ENCODE measurements at places on chromosomes 5 and 9.

DNA sequence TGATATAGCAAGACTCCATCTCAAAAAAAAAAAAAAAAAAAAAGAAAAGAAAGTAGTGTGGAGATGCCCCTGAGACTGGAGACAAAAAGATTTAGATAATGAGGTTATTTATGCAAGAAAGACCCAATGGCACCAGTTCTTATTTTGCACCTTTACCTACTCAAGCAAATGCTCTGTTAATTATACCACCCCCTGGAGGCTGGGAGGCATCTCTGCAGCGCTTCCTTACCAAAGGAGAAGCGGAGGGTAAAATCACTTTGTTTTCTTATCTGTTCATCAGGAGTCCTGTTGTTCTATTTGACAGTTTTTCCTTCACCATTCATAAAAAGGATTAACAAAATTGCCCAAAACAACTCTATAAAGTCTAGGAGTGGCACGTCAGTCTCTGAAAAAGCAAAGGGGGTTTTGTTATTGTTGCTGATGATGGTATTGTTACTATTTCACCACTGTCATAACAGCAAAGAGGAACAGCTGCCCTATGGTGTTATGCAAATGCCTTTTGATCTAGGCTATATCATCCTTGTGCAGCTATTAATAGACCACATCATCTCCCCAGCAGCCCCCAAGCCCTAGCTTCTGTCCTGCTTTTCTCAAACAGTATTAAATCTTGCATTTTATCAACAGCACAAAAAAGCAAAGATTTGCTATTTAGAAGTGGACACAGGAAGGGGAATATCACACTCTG lies 174.0 kb downstream of the PALM2AKAP2 start:
- no peak for DNase-seq

DNA sequence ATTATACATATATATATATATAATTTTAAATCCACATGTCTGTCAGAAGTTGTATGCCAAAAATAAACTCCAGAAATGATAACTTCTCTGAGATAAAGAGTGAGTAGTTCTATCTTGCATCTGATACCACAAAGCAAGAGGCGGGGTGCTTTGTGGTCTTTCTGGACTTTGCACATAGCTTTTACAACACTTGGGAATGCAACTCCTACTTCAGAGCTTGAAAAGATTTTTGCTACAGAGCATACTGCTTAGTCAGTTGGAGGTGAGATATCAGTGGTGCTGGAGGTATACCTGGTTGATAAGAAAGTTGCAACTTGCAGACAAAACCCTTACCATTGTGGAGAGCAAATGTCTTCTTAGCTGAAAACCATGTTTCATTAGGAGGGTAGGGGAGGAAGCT lies 1384.5 kb upstream of the NUDT12 start:
- no peak for DNase-seq

DNA sequence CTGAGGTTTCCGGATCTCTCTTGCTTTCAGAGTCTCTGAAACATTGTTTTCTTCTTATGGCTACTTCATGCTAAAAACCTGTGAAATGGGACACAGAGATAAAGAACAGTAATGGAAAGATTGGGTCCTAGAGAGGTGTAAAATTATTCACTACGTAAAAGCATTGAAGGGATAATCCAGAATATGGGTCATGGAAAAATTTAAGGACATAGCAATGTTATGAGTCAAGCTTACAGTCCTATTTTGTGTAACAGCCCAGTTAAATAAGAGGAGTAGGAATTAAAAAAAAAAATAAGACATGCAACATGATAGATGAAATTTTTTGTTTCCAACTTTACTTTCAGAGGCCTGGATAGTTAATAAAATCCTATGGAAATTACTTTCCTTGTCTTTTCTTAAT lies 61.9 kb upstream of the ELL2 start:
- DNase-seq: peak; percentile 66

DNA sequence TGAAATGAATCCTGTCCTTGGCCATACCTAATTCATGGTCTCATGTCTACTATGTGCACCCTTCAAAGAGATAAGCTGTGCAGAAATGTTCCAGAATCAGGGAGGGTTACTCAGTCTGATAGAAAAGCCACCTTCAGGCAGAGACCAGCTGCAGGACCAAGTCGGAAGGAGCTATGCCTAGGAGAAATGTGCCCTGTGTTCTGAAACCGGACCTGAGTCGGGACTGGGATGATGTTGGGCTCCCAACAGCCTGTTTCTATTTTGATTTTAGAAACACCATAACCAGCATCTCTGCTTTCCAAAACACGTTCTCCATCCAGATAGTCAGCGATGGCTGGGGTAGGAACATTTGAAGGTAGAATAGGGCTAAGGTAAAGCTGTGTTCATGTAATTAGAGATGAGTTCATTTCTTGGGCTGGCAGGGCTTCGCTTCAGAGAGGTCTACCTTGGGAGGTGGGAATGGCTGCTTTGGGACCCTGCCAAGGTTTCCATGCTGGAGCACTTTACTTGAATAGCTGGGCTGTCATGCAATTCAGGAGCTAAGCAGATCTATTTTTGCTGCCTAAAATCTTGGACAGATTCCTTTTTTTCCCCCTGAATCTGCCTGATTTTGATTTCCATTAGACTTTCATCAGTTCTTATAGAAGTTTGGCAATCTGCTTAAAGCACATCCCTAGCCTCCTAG lies 2.8 kb downstream of the ADCY2 start:
- DNase-seq: no peak

DNA sequence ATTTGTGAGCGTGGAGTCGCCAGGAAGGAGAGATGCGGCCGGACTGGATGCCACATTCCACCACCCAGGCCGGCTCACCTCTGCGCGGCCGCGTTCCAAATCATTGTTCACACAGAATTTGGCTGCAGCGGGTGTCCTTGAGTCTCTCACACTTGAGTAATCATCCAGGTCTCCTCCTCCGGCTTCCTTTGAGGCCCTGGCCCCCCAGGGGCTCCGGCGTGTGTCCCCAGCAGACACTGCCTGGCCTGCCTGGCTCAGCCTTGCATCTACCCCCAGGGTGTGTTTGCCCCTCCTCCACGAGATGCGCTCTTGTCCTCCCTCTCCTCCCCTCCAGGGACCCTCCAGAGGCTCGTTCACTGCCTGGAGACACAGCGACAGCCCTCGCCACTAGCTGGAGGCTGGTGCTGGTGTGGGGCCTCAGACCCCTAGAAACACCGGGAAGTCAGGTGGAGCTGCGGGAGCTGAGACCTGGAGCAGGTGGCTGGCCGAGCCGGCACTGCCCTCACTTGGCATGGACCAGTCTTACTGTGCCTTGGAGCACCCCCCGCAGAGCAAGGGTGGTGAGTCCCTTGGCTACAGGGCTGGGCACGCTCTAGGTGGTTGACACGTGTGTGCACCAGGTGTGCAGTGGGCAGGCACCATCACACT lies 7.0 kb upstream of the SLC9A3 start:
- no peak for DNase-seq

- no peak for DNase-seq
Observed at GRCh38 chr5:3330442-3330841, 265.2 kb upstream of the IRX1 start.

GRCh38 chr9:99513441-99514112 lies 291.5 kb downstream of the SEC61B start:
- no peak for DNase-seq

DNA sequence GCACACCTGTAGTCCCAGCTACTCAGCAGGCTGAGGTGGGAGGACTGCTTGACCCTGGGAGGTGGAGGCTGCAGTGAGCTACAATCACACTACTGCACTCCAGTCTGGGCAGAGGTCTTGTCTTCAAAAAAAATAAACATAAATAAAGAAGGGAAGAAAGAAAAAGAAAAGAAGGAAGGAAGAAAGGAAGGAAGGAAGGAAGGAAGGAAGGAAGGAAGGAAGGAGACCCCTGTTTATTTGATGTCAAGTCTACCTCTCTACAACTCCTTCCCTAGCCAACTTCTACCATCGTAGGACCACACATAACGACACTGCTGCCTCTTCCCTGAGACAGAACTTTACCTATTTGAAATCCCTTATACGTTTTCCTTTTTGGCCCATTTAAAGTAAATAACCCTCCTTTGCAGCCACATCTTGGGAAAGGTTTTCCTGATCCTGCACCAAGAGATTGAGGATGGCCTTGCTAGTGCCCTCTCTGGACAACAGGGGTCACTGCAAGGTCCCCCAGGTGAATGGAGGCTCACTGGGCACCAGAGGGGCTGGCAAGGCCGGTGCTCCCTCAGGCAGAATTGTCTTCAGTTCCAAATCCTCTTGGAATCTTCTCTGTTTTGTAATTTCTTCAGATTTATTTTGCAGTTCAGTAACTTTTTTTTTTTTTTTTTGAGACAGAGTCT lies 10.5 kb downstream of the RPS14 start:
- DNase-seq: no peak

- peak; percentile 17 for DNase-seq
Observed at GRCh38 chr5:99543841-99544240, 615.0 kb upstream of the CHD1 start.

DNA sequence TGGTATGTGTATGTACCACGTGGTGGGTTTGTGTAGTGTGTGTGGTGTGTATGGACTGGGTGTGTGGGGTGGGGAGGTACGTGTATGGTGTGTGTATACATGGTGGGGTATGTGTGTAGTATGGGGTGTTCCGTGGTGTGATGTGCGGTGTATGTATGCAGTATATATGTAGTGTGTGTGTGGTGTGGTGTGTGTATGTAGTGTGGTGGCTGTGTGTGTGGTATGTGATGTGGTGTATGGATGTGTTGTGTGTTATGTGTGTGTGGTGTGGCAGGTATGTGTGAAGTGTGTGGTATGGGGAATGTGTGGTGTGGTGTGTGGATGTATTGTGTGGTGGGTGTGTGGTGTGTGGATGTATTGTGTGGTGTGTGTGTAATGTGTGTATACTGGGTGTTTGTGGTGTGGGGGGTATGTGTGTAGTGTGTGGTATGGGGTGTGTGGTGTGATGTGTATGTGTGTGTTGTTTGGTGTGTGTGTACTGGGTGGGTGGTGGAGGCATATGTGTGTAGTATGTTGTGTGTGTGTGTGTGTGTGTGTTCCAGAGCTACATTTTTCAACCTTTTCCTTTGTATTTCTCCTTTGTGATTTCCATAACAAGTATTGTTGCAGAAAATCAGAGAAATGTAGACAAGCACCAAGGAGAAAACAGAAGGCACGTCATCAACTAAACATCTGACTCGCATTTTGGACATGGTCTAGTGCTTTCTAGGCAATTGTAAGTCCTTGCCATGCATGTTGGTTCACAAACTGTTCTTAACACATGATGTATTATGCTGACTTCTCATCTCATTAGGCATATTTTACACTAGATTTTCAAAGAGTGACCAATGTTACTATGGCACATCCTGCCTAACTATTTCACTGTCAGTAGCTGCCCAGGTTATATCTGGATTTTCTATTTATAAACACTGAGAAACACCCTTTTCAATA lies 13.2 kb downstream of the SEMA4D start:
- DNase-seq: no peak

- DNase-seq: no peak
Observed at GRCh38 chr5:59000211-59000610, 417.3 kb downstream of the RAB3C start.

GRCh38 chr9:109158651-109159050 lies 8.4 kb downstream of the FRRS1L start:
- DNase-seq: no peak

- no peak for DNase-seq
Observed at GRCh38 chr5:122943050-122943698, 93.4 kb downstream of the PPIC start.

GRCh38 chr5:67005737-67006499 lies 190.7 kb downstream of the CD180 start:
- DNase-seq: no peak

DNA sequence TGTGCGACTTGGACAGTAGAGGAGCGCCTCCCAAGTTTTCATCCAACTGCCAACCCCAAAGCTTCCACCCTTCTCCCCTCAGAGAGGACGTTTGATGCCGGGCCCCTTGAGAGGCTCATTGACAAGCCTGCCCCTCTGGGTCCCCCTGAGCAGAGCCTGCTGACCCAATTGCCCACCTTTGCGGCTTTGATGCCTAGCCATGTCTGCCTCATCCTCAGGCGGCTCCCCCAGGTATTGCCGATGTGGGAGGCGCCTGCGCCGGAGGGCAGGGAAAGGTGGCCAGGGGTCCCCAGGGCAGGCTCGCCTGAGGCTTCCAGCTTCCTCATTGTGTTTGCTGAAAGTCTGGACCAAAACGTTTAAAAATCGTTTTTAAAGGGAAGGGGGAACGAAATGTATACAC lies 1.4 kb downstream of the ODF2 start:
- DNase-seq: no peak

GRCh38 chr5:158209219-158209908 lies 350.4 kb upstream of the CLINT1 start:
- no peak for DNase-seq

GRCh38 chr5:169424279-169424655 lies 123.3 kb upstream of the SLIT3 start:
- no peak for DNase-seq

GRCh38 chr5:77394064-77394715 lies 97.9 kb downstream of the WDR41 start:
- DNase-seq: no peak

GRCh38 chr5:1788828-1789227 lies 10.8 kb downstream of the MRPL36 start:
- DNase-seq: no peak

DNA sequence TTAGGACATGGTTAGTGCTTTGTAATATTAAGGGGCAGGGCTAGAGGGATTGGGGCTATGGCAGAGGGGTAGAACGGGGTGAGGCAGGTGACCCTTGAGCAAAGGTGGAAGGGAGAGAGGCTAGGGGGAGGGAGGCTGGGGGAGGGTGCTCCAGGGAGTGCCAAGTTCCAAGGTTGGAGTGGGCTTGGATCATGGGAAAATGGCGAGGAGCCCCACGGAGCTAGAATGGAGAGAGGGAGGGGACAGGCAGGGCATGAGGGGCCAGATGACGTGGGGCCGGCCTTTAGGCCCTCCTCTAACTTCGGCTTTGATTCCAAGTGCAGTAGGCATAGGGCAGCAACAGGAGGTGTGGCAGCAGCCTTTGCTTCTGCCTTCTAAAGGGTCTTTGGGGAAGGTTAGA lies 171.8 kb upstream of the PANK3 start:
- DNase-seq: no peak

DNA sequence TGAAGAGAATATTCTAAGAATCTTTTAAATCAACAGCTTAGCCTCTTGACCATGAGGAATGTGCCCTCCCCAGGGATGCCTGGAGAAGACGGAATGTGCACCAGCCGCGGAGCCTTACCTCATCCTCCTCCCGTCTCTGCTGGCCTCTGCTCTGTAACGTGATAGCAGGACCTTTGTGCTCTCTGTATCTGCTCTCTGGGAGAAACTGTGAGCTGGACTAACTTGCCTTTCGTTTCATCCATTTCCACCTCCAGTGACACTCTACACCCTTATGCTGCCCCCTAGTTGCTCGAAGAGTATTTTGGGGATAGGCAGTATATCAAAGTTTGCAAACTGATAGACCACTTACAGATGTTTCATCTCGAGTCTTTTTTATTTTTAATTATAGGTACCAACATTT lies 141.4 kb downstream of the NPR3 start:
- peak; percentile 57 for DNase-seq

- no peak for DNase-seq
Observed at GRCh38 chr5:72394688-72395087, 74.5 kb downstream of the PTCD2 start.

GRCh38 chr5:89981878-89982773 lies 427.4 kb downstream of the CETN3 start:
- DNase-seq: no peak

GRCh38 chr9:127035423-127035822 lies 87.0 kb downstream of the ANGPTL2 start:
- DNase-seq: no peak

GRCh38 chr5:132666310-132667123 lies 7.3 kb upstream of the IL4 start:
- no peak for DNase-seq

All from non-pigmented ciliary epithelial cell (primary cell).